GM12891 (cell line): ENCODE measurements at places on chromosomes 13 and 19.

- no peak for DNase-seq
Measured at GRCh38 chr13:113671066-113672001, 4.3 kb downstream of the GRK1 start.

- DNase-seq, result no peak
Measured at GRCh38 chr19:18781885-18782527, 9.1 kb downstream of the COMP start.

- DNase-seq, result no peak
Measured at GRCh38 chr13:36629057-36629385, 44.8 kb upstream of the SERTM1 start.

DNA sequence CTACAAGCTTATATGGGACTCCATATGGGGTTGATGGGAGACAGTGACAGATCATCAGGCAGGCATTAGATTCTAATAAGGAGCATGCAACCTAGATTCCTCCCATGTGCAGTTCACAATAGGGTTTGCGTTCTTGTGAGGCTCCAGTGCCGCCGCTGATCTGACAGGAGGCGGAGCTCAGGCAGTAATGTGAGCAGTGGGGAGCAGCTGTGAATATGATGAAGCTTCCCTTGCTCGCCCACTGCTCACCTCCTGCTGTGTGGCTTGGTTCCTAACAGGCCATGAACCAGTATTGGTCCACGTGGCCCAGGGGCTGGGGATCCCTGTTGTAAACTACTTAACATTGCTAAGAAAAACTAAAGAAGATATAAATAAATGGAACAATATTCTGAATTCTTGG lies 378.4 kb downstream of the KCNRG start:
- no peak for DNase-seq

GRCh38 chr13:49428041-49428763 lies 15.7 kb downstream of the CAB39L start:
- DNase-seq, result no peak

DNA sequence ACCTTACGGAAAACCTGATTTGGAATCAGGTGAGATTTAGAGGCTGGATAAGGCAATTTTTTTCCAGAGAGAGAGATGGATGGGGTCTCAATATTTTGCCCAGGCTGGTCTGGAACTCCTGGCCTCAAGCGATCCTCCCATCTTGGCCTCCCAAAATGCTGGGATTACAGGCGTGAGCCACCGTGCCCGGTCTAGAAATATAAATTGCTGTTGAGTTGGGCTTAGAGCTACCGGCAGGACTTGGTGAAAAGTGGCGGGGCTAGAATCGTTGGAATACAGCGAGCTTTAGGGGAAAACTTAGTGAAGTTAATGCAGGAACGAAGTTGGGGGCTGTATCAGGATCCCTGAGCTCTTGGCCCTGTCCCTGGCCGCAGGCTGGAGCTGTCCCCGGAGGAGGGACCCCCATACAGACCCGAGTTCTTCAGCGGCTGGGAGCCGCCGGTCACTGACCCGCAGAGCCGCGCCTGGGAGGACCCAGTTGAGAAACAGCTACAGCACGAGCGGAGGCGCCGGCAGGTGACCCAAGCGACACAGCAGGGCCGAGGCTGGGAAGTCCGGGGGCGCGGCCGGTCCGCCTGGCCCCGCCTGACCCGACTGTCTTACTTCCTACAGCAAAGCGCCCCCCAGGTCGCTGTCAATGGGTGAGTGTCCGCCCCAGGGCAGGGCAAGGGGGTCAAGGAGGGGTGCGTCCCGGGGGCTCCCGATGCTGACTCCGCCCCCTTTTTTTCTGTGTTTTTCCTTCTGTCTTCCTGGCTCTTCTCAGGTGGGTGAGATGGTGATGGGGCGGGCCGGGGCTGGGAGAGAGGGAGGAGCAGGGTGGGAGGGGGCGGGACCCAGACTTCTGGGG lies 7.6 kb downstream of the EPS8L1 start:
- DNase-seq, result no peak

- no peak for DNase-seq
Measured at GRCh38 chr13:24450530-24450929, 62.0 kb downstream of the PARP4 start.

GRCh38 chr13:84025824-84026223 lies 143.6 kb upstream of the SLITRK1 start:
- no peak for DNase-seq

DNA sequence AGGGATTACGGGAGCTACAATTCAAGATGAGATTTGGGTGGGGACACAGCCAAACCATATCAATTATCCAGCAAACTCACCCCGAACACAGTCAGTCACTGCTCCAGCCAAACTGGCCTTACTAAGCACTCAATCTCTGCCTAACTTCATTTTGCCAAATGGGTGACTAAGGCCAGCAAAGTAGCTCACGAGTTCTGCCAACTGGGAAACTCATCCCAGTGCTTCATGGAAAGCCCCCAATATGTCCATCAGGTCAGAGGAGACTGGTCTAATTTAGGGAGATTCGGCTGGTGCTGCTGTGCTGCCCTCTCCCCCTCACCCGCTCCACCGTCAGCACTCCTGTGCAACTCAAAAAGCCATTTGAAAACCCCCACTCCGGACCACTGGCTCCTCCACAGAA lies 324.0 kb downstream of the FOXO1 start:
- DNase-seq, result no peak

GRCh38 chr19:3024509-3024869 lies 4.6 kb downstream of the TLE2 start:
- DNase-seq, result no peak

- DNase-seq, result no peak
Measured at GRCh38 chr13:110414283-110414682, 107.2 kb downstream of the COL4A2 start.

GRCh38 chr13:92512852-92513251 lies 713.8 kb upstream of the GPC6 start:
- DNase-seq, result no peak
